ENCODE measurements at places on chromosomes 2 and 18.

GRCh38 chr2:234691968-234692955 lies 195.4 kb upstream of the ARL4C start:
- no peak for DNase-seq

GRCh38 chr2:231129216-231129615 lies 4.4 kb upstream of the HTR2B start:
- DNase-seq: no peak

DNA sequence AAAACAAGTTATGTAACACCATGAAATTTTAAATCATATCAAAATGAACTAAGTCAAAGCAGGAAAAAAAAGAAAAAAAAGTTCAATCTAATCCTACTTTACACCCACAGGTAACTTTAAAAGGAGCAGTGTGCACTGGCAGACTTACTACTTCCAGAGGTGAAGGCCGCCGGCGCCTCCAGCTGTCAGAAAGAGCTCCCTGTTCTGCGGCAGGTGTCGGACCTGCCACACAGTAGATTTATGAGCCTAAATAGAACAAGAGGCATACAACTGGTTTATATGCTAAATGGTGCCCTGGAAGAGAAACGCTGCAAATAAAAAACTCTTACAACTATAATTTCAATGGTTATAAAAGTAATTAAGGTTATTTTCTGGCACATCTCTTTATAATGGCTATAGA lies 23.1 kb upstream of the PNO1 start:
- no peak for DNase-seq

DNA sequence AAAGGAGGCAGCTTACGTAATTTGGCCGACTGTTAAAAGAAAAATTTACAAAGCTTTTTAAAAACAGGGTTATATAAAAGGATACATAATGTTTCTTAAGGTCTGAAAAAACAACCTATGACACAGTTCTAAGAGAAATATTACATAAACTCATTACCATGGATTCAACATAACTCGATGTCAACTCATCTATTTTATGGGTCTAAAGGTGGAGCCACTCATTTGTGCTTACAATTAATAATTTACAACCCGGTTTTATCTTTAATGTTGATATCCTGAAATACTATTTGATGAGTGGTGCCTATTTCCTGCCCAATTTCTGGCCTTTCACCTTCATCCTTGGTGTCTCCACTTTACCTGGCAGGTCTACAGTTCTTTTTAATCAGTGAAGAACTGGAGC lies 15.1 kb downstream of the USP40 start:
- no peak for DNase-seq

DNA sequence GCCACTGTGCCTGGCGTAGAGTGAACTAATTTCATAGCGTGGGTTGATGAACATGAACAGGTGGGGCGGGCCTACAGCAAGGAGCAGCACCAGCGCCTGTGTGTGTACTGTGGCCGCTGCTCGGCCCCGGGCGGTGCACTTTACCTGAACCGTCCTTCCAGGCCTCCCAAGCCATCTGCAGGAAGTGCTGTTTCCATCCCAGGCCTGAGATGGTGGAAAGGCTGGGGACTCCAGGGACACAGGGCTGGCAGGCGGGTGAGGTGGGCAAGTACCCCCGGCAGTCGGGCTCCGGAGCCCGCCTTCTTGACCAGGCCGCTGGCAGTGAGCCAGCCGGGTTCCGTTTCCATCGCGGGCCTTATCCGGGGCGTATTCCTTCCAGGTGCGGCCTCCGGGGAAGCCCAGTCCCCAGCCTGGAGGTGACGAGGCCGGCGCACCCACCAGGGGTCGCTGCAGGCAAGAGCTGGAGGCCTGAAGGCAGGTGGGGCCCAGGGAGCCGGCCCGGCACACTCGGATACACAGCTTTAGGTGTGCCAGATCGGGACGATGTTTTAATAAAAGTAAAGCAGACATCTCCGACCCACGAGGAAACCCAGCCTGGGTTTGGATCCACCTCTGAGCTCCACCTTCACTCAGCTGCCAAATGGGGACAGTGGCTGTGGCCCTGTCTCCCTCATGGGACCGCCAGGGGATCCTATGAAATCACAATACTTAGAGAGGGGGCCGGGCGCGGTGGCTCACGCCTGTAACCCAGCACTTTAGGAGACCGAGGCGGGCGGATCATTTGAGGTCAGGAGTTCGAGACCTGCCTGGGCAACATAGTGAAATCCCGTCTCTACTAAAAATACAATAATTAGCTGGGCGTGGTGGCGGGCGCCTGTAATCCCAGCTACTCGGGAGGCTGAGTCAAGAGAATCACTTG lies 22.7 kb upstream of the PDIA6 start:
- DNase-seq: peak; percentile 54

- DNase-seq: no peak
Measured at GRCh38 chr18:46226461-46226860, 122.3 kb downstream of the HAUS1 start.

- no peak for DNase-seq
Measured at GRCh38 chr2:160389875-160390274, 103.7 kb downstream of the RBMS1 start.

GRCh38 chr2:60527762-60528161 lies 25.7 kb downstream of the BCL11A start:
- DNase-seq: no peak

GRCh38 chr2:29898999-29899398 lies 22.4 kb downstream of the ALK start:
- no peak for DNase-seq

DNA sequence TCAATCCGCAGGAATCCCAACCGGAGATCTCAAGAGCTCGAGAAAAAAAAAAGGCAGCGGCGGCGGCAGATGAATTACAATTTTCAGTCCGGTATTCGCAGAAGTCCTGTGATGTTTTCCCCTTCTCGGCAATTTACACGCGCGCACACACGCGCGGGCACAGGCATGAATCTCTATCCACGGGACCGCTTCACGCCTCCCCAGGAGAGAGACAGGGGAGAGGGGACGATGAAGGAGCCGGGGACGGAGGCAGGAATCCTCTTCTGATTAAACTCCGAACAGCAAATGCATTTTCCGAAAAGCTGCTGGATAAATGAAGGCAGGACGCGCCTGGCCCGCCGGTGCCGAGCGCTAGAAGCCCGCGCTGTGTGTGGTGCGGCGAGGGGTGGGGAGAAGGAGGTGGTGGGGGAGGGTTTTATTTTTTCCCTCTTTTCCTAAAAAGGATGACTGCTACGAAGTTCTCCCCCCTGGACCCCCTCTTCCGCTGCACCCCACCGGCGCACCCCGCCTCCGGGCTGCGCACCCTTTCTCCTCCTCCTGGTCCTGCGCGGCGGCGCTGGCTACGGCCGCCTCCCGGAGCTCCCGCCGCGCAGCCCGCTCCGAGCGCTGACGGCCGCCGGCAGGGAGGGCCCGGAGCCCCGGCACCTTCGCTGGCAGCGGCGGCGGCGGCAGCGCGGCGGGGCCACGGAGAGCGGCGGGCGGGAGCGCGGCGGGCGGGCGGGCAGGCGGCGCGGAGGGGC lies at the start of gene BCL2:
TSS of gene BCL2 (minus strand) at position 387 of the 740 bp plus-strand sequence.
- DNase-seq: no peak

- no peak for DNase-seq
Measured at GRCh38 chr2:65071499-65072180, 15.4 kb downstream of the CEP68 start.

- no peak for DNase-seq
Measured at GRCh38 chr2:99079226-99079625, 62.3 kb upstream of the C2orf15 start.

DNA sequence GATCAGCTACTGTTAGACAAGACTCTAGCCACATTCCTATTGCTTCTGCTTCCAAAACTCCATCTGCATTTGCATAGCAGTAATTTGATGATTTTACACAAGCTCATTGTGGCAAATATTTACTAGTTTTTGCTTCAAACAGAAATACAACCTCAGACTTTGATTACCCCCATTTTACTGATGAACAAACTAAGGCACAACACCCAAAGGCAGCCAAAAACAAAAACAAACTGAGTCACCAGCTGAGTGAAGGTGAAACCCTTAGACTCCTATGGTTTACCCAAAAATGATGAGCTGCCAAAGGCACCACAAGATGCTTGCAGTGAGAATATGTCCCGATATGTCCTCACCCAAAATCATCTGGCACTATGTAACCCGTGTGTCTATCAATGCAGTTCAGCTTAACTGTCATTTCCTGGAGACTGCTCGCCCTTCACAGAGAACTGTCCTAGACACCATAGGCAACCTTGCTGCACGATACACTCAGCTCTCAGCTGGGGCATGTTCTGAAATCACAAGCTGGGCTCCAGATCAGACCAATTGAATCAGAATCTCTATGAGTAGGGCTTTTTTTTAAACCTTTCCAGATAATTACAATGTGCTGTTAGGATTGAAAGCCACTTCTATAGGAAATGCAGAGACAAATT lies 4.1 kb upstream of the EVA1A start:
- no peak for DNase-seq

GRCh38 chr2:241797441-241798080 lies 11.4 kb upstream of the NEU4 start:
- no peak for DNase-seq

DNA sequence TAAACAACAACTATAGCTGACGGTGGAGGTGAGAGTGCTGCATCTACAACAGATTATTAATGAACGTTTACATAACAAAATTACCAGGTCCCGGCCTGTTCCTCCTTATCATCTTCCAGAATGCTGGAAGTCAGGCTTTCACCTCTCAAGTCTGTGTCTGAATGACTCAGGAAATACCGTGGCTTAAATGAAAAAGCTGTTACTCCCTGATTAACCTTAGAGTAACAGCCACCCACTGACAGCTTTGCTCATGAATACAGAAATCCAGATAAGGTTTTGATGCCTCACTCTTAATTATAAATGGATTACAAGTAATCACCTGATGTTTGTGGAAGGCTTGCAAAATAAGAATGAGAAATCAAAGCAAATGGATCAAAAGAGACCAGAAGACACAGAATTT lies 885.3 kb upstream of the CELF4 start:
- DNase-seq: no peak

GRCh38 chr2:8314063-8314462 lies 367.8 kb upstream of the ID2 start:
- no peak for DNase-seq

GRCh38 chr18:57995331-57995730 lies 48.7 kb upstream of the NEDD4L start:
- DNase-seq: no peak

DNA sequence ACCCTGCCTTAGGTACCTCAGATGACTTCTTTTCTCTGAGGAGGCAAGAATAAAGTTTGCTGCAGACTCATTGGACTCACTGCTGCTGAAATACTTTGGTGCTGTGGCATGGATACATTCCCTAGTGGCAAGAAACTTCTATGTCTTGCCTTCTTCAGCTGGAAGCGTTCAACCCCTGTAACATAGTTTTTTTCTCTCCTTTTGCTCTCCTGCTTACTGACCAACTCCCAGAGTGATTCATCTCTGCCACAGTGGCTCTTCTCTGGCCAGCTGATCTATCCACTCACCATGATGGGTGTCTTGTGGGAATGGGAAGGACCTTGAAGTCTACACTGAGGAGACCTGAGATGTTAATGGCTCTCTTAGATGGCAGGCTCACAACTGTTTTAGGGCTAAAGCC lies 309.3 kb upstream of the LRRTM4 start:
- no peak for DNase-seq

DNA sequence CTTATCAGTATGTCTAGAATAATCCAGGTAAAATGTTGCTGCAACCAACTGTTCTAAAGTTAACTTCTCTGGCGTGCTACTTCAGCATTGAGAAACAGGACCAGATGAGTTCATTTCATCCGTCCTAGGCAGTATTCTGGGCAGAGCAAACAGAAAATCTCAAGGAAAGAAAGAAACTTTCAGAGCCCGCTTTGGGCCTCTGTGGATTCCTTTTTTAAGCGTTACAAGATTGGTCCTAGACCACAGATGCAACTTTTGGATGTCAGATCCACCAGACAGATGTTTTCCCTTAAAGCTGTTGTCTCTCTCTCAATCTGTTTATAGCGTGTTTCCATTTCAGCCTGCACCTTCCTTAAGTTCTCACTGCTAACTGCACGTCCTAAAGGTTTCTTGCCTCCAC lies 75.0 kb downstream of the BCL2 start:
- DNase-seq: no peak

GRCh38 chr2:114034742-114035141 lies 144.9 kb downstream of the ACTR3 start:
- no peak for DNase-seq

DNA sequence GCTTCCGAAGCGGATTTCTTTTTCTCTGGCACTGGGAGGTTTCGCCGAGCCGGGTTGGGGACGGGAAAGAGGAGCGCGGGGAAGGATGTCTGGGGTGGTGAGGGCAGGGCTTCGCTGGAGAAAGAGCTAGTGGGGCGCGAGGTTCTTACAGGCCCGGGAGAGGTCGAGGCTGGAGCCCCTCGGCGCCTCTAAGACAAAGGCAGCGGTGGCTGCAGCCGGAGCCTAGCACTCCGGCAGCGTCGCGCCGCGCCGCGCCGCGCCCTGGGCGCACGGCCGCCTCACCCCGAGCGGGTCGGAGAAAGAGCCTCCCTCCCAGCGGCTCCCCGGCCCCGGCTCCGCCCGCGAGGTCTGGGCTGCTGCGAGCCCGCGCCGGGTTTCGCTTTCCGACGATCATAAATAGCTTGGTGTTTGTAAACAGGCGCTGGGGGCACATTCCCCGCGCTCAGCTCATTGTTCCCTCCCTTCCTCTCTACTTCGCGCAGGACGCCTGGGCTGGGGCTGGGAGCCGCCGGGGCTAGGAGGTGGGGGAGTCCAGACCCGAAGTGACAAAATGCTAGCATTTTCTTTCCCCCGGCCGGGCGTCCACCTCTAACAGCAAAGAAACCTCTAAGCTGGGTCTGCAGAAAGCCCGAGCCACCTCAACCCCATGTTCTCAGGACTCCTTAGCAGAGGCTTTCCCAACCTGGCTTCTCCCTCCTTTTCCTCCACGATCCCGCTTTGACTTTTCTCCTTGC lies 813 bp upstream of the MEIS1 start:
- no peak for DNase-seq

DNA sequence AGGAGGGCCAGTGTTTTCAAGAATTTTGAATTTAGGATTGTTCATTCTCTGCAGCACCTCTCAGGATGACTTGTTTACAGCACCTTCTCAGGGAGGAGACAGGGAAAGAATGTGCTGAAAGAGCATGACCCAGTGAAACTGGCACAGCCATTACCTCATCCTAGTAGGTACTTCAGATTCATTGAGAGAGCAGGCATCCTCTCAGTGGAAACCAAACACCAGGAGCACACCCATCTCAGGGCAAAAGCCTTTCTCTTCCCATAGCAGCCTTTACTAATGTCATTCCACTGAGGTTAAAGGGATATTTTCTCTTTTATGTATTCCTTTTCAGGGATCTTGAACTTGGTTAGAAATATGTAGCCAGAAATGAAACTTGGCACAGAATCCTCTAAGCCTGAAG lies 2.6 kb downstream of the MAP2 start:
- no peak for DNase-seq

All from activated CD4-positive, CD25-positive, alpha-beta regulatory T cell (primary cell).